ENCODE measurements at places on chromosomes 12 and 14. TPM values are rescaled to one million over a fixed set of nuclear protein-coding genes. Genes with fewer than 3 reads are reported as not detected.
A peak's percentile ranks its signal among the peaks of the same experiment; 100 is the strongest.

DNA sequence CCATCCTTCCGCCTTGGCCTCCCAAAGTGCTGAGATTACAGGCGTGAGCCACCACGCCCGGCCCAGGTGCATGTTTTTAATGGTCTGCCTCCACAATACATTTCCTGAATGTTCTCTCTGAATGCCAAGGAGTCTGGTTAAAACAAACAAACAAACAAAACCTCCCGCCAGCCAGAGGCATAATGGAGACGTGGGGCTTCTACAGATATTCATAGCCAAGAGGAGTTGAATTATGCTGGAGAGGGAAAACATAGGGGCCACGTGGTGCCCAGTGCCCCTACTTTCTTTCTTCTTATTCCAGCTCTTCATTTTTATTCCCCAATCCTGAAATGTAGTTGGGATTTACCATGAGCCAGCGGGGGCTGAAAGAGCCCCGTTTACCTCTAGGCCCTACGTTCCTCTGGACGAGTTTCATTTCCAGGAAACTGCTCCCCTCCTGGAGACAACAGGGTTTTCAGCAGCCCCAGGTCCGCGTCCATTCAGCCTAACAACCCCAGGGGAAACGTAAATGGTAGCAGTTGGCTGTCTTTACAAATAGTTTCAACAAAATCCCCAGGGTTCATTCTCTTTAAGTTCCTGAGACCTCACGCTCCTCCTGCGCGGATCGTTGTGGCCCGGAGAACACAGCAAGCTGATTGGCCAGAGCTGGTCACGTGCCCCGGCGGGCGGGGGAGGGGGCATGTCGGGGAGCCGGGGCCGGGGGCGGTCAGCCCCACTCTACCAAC lies 108.5 kb upstream of the ESRRB start:
- no peaks in the 10 kb centered on the region for H3K36me3 ChIP-seq
- no peaks in the 10 kb centered on the region for H3K27me3 ChIP-seq
- no peaks in the 10 kb centered on the region for H3K4me1 ChIP-seq

GRCh38 chr14:50763382-50764007 lies 67.5 kb downstream of the NIN start:
- H3K4me3 ChIP-seq: no peak overlapping the region
- DNase-seq: no peak
- H3K36me3 ChIP-seq: no peaks in the 10 kb centered on the region
- no peak overlapping the region for H3K27ac ChIP-seq
- no peaks in the 10 kb centered on the region for H3K27me3 ChIP-seq

GRCh38 chr12:115871714-115872113 lies 405.8 kb downstream of the MED13L start:
- no peak overlapping the region for H3K4me3 ChIP-seq
- H3K36me3 ChIP-seq: no peaks in the 10 kb centered on the region
- H3K4me1 ChIP-seq: no peaks in the 10 kb centered on the region
- H3K27ac ChIP-seq: no peak overlapping the region

- H3K36me3 ChIP-seq: no peaks in the 10 kb centered on the region
- no peak overlapping the region for H3K27ac ChIP-seq
- H3K4me1 ChIP-seq: peaks cover 25% of the 10 kb centered on the region
- no peaks in the 10 kb centered on the region for H3K27me3 ChIP-seq
Observed at GRCh38 chr14:21915826-21916225, 242.2 kb upstream of the OR4E1 start.

- no peak for DNase-seq
- no peaks in the 10 kb centered on the region for H3K4me1 ChIP-seq
- no peak overlapping the region for H3K27ac ChIP-seq
- H3K4me3 ChIP-seq: no peak overlapping the region
Observed at GRCh38 chr12:104599272-104600035, 142.7 kb downstream of the CHST11 start.

DNA sequence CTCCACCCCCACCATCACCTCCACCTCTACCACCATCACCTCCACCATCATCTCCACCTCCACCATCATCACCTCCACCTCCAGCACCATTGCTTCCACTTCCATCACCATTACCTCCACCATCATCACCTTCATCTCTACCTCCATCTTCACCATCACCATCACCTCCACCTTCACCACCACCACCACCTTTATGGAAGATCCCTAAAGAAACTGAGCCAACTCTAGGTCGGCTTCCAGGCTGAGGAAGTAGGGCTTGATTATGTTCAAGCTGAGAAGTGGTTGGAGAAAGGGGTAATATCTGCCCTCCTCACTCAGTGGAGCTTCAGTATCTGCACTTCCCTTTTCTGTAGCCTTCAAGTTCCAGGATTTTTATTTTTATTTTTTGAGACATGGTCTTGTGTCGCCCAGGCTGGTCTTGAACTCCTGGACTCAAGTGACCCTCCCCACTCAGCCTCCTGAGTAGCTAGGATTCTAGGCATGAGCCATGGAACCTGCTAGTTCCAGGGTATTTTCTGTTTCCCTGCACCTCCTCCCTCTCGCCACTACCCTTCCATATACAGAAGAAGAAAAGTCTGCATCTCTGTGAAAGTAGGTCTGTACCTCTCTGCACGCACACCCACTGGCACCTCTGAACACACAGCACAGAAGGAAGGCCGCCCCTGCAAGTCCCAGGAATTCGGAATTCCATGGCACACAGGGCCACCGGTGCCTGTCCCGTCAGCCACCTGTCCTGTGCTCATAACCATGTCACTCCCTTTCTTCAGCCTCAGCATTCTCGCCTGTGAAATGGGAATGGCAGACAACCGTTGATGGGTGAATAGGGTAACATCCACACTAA lies 5.9 kb downstream of the ZBTB42 start:
- DNase-seq: no peak
- no peaks in the 10 kb centered on the region for H3K36me3 ChIP-seq
- H3K27me3 ChIP-seq: no peaks in the 10 kb centered on the region
- no peak overlapping the region for H3K4me3 ChIP-seq

GRCh38 chr12:12408265-12408690 lies 51.4 kb downstream of the BORCS5 start:
- H3K4me1 ChIP-seq: peaks cover 29% of the 10 kb centered on the region
- H3K4me3 ChIP-seq: no peak overlapping the region
- DNase-seq: no peak

DNA sequence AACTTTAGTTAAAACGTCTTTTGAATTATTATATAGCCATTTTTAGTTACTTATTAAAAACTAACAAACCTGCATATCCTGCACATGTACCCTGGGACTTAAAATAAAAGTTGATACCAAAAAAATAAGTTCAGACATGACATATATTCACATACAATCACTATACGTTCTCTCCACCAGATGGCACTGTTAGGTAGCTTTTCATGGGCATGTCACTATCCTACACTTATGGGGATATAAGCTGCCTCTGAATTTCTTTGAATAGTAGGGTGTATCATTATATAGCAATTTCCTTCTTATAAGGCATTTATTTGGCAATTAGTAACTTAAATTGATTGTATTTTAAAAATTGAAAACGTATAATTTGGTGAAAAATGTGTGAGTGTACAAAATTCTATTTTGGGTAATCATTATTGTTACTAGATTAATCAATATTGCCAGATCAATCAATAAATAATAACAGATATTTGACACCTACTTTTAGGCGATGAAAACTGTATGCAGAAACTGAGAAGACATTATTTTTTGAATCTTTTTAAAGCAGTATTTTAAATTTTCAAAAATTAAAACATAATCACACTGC lies 31.8 kb upstream of the OR10A7 start:
- no peak overlapping the region for H3K27ac ChIP-seq
- no peak overlapping the region for H3K4me3 ChIP-seq
- no peaks in the 10 kb centered on the region for H3K4me1 ChIP-seq
- no peaks in the 10 kb centered on the region for H3K36me3 ChIP-seq
- DNase-seq: no peak

DNA sequence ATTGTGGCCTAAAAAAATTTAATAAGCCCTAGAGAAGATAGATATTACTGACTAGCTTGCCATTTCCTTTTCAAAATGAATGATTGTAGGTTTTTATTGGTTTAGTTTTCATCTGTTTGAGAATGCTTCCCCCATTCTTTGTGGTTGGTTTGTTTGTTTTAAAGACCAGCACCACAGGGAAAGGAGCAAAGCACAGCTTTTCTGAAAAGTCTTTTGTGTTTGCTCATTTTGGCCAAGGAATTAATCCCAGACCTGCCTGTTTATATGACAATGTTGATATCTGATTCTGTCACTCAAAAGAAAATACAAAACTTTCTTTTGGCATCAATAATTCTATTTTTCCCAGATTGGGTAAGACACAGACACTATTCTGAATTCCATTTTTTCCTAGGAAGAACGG lies 312.5 kb upstream of the FLRT2 start:
- H3K27me3 ChIP-seq: no peaks in the 10 kb centered on the region
- H3K4me1 ChIP-seq: no peaks in the 10 kb centered on the region
- no peaks in the 10 kb centered on the region for H3K36me3 ChIP-seq

DNA sequence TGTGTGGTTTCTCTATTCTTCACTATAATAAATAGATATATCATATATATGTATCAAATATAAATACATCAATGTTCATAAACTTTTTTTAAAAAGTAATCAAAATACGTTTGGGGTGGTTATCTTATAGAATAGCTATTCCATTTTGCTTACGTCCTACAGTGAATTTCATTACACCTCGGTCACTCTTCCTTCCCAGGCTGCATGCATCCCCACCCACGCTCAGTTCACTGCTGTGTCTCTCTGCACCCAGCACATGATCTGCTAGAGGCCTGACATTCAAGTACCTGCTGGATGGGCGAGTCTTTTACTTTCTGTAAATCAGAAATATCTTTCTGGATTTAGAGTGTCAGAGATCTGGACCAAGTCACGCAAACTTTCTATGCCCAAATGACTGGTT lies 3.6 kb downstream of the STX2 start:
- no peak overlapping the region for H3K27ac ChIP-seq
- H3K27me3 ChIP-seq: no peaks in the 10 kb centered on the region
- no peak for DNase-seq

DNA sequence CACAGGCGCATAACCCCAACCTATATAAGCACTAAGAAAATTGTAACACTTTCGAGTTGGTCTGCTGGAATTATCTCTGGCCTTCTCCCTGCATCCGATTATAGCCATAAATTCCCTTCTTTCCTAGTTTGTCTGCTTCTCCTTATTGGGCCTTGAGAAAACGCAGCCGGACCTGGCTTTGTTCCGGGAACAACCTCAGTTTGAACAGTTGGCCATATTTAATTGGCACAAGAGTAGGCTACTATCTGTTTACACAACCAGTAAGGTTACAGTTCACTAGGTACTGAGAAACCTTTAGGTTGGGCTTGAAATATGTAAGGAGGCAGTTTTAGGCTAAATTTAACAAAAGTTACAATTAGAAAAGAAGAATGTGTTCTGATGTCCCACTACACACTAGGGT lies 176.1 kb downstream of the IPO8 start:
- H3K4me3 ChIP-seq: no peak overlapping the region
- no peaks in the 10 kb centered on the region for H3K36me3 ChIP-seq
- no peaks in the 10 kb centered on the region for H3K27me3 ChIP-seq
- H3K4me1 ChIP-seq: no peaks in the 10 kb centered on the region

GRCh38 chr12:51025836-51026638 lies at the start of gene SLC11A2:
TSS of gene SLC11A2 (minus strand) at chr12:51026384. CDS start at chr12:51010728, 15,656 bp downstream.
- H3K27ac ChIP-seq: peak within 1 kb of the TSS; percentile 97
- H3K4me1 ChIP-seq: peaks cover 28% of the 10 kb centered on the region
- no peaks in the 10 kb centered on the region for H3K27me3 ChIP-seq
- DNase-seq: peak; percentile 98

GRCh38 chr12:5512601-5512970 lies 80.7 kb downstream of the NTF3 start:
- no peak overlapping the region for H3K4me3 ChIP-seq
- no peaks in the 10 kb centered on the region for H3K4me1 ChIP-seq
- no peak for DNase-seq
- no peaks in the 10 kb centered on the region for H3K27me3 ChIP-seq
- H3K27ac ChIP-seq: no peak overlapping the region

GRCh38 chr12:49631336-49631907 lies 8.1 kb downstream of the PRPF40B start:
- H3K27me3 ChIP-seq: no peaks in the 10 kb centered on the region
- H3K27ac ChIP-seq: no peak overlapping the region
- no peak overlapping the region for H3K4me3 ChIP-seq
- no peaks in the 10 kb centered on the region for H3K4me1 ChIP-seq

FAIM2 gene
- not detected for total RNA-seq

B4GALNT1 gene
- 3.6 TPM for total RNA-seq

PTHLH gene
- total RNA-seq: not detected

NOC4L gene
- total RNA-seq: 7.9 TPM
